Left ventricle myocardium inferior (tissue), 1 donor: ENCODE measurements at places on chromosomes 3 and 15. TPM values are rescaled to one million over a fixed set of nuclear protein-coding genes. Genes with fewer than 3 reads are reported as not detected.

GRCh38 chr15:45637552-45638033 is 2.8 kb downstream of the SQOR start:
- DNase-seq, result peak; percentile 54

The KLHL40 gene
- total RNA-seq, result 0.22 TPM

The LRRIQ4 gene
- total RNA-seq, result not detected

The CRABP1 gene
- total RNA-seq, result not detected

- peak; percentile 21 for DNase-seq
Observed at GRCh38 chr3:187975561-187976364, 178.2 kb upstream of the LPP start.

GRCh38 chr3:158233791-158234190 is 123.9 kb downstream of the RSRC1 start:
- DNase-seq, result no peak

The POU1F1 gene
- not detected for total RNA-seq

The SLC28A2 gene
- not detected for total RNA-seq

The SNX1 gene
- 72.1 TPM for total RNA-seq

DNA sequence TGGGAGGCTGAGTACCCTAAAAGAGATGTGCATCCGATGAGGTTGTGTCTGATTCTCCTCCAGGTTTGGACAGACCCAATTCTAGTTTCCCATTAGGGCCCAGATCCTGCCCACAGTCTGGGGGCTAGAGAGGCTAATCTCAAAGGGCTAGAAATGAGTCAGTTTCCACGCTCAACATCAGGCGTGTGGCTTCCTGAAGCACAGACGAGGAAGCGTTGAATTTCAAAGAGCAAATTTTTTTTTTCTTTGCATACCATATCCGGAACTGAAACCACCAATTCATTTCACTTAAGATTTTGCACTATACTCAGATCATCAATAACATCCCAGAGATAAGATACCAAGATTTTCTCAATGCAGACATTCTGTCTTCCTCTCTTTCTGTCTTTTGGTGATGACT is 173.8 kb upstream of the BCL6 start:
- no peak for DNase-seq

DNA sequence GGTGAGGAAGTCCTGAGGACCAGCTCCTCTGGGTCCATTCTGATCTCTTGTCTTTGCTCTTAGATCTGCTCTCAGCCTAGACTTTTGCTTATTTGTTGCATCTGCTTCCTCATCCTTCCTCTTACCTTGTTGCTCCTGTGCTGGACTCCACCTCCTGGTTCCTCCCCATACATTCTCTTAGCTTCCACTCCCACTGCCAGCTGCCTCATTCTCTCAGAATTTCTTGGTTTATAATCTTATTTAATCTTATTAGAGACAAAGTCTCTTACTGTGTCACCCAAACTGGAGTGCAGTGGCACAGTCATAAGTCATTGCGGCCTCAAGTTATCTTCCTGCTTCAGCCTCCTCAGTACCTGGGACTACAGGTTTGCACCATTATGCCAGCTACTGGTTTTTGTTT is 68.2 kb upstream of the PSMD6 start:
- no peak for DNase-seq

- DNase-seq, result no peak
Observed at GRCh38 chr3:5217824-5218595, 30.5 kb downstream of the EDEM1 start.
